ENCODE measurements at places on chromosomes 1 and 21.

GRCh38 chr1:181174861-181175260, 86.4 kb downstream of the IER5 start:
- no peak for DNase-seq

- DNase-seq = no peak
Measured at GRCh38 chr1:1788136-1788535, 9.9 kb upstream of the NADK start.

- DNase-seq = no peak
Measured at GRCh38 chr1:53540604-53541262, 81.5 kb downstream of the DMRTB1 start.

DNA sequence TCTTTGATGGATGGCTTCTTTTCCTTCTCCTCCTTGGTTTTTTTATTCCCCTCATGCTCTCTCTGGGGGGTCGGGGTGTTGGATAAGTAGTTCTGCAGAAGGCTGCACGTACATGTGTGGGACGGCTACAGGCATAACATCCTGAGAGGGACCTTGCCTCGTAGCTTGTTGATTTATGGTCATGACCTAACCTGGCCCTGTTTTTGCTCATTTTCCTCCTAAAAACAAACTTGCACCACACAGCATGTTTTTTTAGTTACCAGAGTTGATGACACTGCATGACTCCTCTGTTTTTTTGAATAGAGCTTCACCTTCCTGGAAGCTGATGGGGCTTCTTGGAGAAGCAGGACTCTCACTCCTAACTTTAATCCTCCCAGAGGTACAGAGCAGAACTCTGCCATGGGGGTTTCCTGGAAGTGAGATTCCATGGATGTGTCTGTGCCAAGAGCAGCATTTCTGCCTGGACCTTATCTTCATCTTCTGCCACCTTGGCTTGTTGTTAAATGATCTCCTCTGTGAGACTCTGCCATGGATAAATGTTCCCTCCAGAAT, 114.7 kb downstream of the PAPPA2 start:
- DNase-seq = no peak

DNA sequence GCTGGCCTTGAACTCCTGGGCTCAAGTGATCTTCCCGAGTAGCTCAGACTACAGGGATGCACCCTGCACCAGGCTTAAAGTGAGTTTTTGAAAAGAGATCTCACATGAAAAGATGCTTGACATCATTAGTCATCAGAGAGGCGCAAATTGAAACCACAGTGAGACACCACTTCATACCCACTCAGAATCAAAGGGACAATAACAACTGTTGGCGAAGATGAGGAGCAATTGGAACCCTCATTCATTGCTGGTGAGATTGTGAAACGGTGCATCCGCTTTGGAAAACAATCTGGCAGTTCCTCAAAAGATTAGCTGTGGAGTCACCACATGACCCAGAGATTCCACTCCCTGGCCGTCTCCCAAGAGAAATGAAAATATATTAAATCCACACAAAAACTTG, 122.3 kb downstream of the PGBD5 start:
- no peak for DNase-seq

- no peak for DNase-seq
Measured at GRCh38 chr1:226688808-226689207, 50.3 kb downstream of the ITPKB start.

- peak; percentile 38 for DNase-seq
Measured at GRCh38 chr1:47515164-47515789, 77.4 kb downstream of the FOXD2 start.

GRCh38 chr1:201685485-201685884, 143.5 kb upstream of the IPO9 start:
- no peak for DNase-seq

DNA sequence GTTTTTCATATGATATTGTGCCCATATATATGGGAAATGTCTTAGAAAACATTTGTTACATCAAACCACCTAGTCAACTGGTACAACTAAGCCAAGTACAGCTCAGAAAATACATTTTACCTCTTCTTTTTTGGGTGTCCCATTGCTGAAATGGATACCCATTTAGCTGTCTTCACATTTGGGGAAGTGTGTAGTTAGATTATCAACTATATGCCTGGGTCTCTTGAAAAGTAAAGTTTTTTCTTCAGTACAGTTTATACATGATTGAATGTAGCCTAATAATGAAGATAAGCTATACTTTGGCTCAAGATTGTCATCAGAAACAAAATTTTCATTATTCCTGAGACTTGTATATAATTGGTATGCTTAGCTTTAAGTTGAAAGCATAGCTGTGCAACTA, 2.0 kb downstream of the AGO3 start:
- DNase-seq = no peak

DNA sequence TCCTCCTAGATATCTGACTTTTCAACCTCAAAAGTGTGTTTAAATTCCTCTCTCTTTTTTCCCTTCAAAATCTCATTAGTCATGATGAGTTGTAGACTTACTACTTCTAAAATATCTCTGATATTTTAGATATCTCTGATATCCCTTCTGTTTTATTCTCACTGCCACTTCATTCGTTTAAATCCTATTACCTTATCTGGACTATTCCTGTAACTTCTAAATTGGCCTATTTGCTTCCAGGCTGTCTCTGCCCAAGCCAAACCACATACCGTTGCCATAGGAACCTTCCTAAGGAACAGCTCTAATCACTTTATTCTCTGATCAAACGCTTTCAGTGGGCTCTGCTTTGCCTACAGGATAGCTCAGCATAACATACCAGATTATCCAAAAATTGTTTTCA, 333.1 kb upstream of the CHRM3 start:
- DNase-seq = no peak

DNA sequence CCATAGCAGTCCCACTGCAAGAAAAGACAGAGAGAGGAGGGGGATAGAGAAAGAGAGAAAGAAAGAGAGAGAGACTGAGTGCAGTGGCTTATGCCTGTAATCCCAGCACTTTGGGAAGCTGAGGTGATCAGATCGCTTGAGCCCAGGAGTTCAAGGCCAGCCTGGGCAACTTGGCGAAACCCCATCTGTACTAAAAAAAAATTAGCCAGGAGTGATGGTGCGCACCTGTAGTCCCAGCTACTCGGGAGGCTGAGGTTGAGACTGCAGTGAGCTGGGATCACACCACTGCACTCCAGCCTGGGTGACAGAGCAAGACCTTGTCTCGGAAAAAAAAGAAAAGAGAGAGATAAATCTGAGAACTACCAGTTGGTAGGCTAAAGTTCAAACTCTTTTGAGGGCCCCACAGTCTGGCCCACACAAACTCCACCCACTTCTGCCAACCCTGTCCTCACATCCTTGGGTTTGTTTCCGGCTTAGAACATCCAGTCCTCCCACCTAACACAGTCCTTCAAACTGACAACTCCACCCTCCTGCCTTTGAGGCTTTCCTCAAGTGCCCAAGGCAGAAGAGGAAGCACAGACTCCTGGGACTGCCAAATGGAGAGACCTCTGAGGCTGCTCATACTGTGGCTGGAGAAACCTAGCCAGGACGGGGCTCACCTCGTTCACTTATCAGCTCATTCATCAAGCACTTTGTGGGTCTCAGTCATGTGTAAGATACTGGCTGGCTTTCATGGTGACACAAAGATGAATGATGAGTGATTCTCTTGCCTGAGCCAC, 20.1 kb downstream of the TFAP2E start:
- no peak for DNase-seq

GRCh38 chr1:86971778-86972177, 57.3 kb downstream of the HS2ST1 start:
- no peak for DNase-seq

- DNase-seq = peak; percentile 25
Measured at GRCh38 chr1:44485229-44485933, 80.3 kb downstream of the RNF220 start.

- peak; percentile 16 for DNase-seq
Measured at GRCh38 chr1:32898958-32899357, 2.2 kb downstream of the TMEM54 start.

Data from H7 (cell line).